ENCODE measurements at places on chromosomes 2 and 18.

GRCh38 chr2:36329746-36330472 lies 25.7 kb upstream of the CRIM1 start:
- no peak for DNase-seq

DNA sequence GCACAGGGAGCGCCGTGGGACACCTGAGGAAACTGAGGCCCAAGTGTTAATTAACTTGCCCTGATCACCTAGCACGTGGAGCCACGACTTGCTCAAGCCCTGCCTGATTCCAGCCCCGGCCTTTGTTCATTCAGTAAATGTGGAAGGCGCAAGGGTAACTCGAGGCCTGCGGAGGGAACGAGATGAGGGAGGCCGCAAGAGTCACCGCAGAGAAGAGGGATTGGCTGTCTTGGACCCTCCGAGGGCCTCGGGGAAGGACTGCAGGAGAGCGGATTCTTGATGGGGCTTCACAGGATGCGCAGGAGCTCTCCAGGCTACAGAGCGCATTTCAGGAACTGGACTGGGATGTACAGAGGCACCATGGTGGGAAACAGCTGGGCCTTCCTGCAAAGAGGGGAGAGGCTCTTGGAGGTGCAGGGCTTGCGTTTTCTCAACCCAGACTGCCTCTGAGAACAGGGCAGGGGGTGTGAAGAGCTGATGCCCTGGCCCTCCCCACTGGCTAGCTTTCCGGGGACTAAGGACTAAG lies 511 bp upstream of the ANKMY1 start:
- DNase-seq, result no peak

DNA sequence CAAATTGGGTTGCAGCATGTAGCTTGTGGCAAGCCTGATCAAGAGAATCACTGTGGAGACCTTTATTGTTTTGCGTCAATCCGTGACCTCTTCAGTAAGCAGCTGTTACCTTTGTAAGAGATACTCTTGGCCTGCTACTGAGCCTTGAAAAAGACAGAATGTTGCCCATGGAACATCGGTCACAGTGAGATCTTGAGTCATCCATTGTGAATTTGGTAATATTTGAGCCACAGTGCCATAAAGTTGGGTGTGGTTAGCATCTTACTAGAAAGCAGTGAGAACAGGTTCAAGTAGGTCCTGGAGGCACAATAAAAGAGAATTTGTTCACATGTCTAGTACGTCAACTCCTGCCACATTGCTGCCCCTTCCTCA lies 12.7 kb upstream of the EFR3B start:
- DNase-seq, result no peak

- no peak for DNase-seq
Observed at GRCh38 chr2:156704617-156705016, 268.4 kb downstream of the GPD2 start.

DNA sequence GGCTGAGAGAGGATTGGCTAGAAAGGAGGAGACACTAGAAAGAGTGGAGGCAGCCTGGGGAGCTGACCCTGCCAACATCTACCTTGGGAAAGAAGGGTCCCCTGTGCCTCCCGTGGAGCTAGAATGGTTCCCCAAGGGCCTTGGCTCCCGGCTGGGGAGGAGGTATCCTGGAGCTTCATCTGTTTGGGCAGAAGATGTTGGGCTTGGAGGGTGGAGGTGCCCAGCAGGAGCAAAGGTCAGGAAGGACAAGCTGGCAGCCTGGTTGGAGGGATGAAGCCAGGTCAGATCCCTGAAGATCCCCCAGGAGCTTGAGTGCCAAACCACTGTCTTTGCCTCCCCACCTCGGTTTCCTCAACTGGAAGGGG lies 2.9 kb downstream of the ATP6V1B1 start:
- no peak for DNase-seq

- no peak for DNase-seq
Observed at GRCh38 chr2:241198381-241199279, 10.2 kb downstream of the ANO7 start.

- no peak for DNase-seq
Observed at GRCh38 chr2:217804338-217804737, 198.5 kb downstream of the TNS1 start.

DNA sequence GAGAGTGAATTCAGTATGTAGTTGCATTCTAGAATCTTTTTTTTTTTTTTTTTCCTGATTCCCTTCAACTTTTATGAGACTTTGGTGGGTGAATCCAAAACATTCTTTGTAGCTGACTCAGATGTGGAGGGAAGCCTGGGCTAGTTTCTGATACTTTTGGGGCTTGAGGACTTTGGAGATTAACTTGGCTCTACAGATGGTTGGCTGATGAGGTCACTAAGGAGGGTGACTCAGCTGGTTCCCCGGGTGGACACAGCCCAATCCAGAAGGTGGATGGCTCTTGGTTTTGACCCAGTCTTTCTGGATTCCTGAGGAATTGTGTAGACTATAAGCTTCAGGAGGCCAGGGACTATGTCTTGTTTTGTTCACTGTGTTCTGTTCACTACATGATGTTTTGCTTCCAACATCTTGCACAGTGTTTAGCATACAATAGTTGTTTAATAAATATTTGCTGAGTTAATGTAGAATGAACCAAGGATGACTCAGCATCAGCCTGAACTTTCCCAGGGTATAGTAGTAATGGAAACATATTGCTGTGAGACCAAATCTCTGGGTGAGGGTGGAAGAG lies 30.5 kb downstream of the LAMA3 start:
- DNase-seq, result no peak

- no peak for DNase-seq
Observed at GRCh38 chr18:3207565-3207964, 12.2 kb downstream of the MYOM1 start.

GRCh38 chr18:70260683-70261082 lies 28.2 kb upstream of the SOCS6 start:
- DNase-seq, result no peak

GRCh38 chr2:231370749-231371429 lies 24.6 kb upstream of the B3GNT7 start:
- no peak for DNase-seq

GRCh38 chr2:207501802-207502576 lies 27.8 kb upstream of the CREB1 start:
- DNase-seq, result no peak

- DNase-seq, result no peak
Observed at GRCh38 chr2:184654945-184655344, 56.6 kb downstream of the ZNF804A start.

GRCh38 chr2:154992826-154993225 lies 294.3 kb downstream of the KCNJ3 start:
- no peak for DNase-seq

GRCh38 chr2:9757501-9758264 lies 85.6 kb upstream of the TAF1B start:
- no peak for DNase-seq

DNA sequence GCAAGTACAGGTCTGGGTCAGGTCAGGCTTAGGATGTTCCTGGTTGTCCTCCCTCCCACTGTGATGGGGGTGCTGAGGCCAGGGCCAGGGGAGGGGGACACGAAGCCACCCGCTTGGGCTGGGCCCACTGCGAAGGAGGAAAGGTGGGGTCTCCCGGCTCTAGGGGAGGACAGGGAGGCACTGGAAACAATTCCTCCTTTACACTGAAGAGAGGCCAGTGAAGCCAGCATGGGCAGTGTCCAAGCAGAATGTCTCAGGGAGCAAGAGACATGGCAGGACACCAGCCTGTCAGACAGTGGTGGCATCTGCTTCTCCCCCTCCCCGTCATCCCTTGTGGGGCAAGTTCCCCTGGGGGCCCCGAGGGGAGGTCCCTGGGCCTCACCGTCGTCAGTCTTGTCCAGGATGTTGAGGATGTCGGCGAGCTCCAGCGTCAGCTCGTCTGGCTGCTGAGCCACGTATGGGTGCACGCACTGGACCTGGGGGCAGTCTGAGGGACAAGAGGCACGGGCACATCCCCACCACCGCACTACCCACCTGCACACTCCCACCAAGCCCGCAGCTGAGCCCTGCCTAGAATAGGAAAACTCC lies 10.8 kb downstream of the SNORC start:
- no peak for DNase-seq

GRCh38 chr2:30661173-30662107 lies 145.8 kb downstream of the CAPN13 start:
- DNase-seq, result no peak
